Right kidney (tissue), 9 donors: ENCODE measurements at places on chromosomes 5 and 9.

- no peak for DNase-seq
These were observed 79.5 kb upstream of the FAM169A start for GRCh38 chr5:74945561-74946165.

- DNase-seq, result no peak
These were observed 153.9 kb downstream of the MARCHF11 start for GRCh38 chr5:16025681-16026080.

DNA sequence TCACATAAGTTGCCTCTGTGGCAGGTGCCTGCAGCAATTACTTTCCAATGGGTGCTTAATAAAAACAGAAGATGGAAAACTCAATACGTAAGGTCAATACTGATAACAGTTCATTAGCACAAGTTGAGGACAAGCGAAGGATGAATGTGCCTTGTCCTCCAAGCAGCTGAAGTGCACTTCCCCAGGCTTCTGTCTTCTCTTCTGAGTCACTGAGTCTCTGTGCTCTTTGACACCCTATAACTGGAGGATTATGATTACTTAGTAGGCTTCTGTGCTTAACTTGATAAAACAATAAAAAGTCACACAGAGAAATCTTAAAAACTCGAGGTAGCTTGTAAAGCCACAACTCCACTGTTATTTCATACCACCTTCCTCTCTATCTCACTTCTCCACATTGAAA, 216.6 kb upstream of the ADCY2 start:
- DNase-seq, result no peak

DNA sequence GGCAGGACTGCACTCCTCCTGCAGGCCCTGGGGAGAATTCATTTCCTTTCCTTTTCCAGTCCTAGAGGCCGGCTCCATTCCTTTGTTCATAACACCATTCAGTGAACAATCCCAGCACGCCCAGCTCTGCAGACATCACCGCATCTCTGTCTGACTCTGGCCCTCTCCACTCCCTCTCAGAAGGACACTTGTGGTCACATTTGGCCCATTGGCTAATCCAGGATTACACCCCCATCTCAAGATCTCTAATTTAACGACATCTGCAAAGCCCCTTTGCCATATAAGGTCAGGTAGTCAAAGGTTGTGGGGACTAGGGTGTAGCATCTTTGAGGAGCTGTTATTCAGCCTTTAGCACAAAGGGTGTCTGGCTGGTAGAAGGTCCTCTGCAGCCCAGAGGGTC, 185.0 kb upstream of the DAP start:
- DNase-seq, result no peak

- no peak for DNase-seq
These were observed 7.8 kb upstream of the ALDOB start for GRCh38 chr9:101443364-101443771.

DNA sequence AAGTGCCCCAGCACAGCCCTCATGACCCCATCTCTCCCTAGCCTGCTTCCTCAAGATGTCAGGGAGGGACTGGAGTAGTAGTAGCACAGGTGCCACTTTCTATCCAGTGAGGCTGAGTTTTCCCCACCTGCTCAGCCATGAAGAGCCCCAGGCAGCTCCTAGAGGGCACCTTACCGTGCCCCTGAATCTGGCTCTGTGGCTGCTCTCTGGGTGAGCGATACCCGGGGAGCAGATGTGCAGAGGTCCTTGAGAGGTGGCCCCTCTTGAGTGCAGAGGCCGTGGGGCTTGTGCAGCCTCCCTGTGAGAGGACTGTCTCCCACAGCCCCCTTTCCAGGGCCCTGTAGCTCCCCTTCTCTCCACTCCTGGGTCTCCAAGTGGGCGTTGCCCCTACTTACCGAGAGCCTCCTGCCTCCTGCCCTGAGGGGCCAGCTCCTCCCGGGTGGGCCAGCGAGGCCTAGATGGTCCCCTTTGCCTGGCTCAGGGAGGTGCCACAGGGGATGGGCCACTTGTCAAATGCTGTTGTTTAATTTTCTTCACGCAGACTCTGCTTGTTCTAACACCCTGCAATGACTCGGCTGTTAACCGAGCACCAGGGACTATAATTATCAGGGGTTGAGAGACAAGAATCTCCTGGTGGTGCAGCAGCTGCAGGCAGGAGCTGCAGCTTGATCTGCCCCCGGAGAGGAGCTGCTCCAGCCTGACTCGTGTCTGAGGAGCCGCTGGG, 29.6 kb upstream of the PITX1 start:
- no peak for DNase-seq

DNA sequence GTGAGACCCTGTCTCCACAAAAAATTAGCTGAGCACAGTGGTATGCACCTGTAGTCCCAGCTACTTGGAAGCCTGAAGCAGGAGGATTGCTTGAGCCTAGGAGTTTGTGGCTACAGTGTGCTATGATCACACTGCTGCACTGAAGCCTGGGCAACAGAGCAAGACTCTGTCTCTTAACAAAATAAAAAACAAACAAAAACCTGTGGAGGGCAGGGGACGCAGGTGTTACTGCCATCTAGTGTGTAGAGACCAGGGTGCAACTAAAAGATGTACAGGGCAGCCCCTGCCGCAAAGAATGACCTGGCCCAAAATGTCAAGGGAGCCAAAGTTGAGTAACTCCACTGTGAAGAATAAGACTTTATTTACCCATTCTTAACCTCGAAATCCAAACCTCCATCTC, 27.1 kb downstream of the ASPN start:
- DNase-seq, result no peak

DNA sequence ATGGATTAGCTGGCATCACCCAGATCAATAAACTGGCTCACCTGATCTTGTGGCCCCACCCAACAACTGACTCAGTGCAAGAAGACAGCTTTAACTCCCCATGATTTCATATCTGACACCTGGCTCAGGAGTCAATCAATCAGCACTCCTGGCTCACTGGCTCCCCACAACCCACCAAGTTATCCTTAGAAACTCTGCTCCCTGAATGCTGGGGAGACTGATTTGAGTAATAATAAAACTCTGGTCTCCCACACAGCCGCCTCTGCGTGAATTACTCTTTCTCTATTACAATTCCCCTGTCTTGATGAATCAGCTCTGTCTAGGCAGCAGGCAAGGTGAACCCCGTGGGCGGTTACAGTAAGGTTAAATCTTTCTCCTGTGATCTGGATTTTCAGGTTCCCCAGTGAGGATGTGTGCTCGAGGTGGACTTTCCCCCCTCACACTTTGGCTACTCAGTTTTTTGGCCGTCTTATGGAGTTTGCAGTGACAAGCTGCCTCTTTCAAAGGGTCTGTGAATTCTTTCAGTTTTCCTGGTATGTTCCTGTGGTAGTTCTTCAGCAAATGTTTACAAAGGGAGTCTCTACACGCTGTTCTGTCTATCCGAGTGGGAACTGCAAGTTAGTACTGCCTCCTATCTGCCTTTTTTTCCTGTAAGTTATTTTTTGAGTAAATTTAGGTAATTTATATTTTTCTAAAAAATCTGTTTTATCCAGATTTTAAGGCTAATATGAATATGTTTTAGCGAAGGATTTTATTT, 500.2 kb upstream of the NUDT12 start:
- DNase-seq, result no peak

DNA sequence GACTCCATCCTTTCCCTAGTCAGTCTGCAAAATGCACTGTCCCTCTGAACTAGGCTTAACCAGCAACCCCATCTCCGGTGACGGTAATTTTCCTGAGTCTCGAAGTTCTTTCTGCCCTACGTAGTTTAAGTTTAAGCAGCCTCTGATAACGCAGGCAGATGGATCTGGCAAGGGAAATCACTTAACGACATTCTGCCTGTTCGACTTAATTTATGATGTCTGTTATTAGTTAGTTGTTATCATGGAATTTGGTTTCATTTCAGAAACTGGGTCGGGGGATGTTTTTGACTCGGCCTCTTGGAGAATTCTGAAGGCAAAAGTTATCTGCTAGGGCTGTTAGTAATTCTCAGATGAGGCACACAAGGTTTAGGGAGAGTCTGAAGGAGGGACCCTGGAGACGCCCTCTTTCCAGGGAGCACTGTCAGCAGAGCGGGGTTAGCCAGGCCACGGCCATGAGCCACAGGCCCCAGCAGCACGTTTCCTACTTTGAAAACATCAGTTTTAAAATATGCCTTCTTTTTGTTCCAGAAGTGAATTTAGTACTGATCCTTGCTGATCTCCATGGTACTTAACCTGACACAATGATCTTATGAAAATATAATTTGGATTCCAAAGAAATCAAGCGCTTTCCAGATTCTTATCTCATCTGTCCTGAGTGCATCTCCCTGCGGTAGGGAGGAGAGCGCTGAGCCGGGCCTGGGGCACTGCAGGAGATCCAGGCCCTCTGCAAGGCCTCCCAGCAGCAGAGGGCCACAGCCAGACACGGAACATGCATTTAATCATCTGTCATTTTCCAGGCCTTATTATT, 171.0 kb upstream of the OTULINL start:
- no peak for DNase-seq
